T-helper 9 cell (primary cell): ENCODE measurements at places on chromosomes 1 and 21.

DNA sequence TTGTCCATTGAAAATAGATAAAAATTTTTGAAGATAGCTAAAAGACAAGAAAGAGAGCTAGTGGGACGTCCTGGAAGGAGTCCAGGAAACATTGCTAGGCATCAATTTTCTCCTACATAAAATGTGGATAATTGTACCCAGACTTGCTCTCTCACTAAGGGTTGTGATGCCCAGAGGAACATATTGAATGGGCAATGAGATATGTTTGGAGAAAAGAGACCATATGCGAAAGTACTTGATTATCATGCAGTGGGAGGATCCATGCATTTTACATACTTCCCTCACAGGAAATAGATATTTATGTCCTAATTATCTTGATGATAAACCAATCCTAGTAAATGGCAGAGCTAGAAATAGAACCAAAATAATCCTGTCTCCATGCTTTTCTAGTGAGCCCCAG lies 108.4 kb upstream of the TNR start:
- no peak for DNase-seq

DNA sequence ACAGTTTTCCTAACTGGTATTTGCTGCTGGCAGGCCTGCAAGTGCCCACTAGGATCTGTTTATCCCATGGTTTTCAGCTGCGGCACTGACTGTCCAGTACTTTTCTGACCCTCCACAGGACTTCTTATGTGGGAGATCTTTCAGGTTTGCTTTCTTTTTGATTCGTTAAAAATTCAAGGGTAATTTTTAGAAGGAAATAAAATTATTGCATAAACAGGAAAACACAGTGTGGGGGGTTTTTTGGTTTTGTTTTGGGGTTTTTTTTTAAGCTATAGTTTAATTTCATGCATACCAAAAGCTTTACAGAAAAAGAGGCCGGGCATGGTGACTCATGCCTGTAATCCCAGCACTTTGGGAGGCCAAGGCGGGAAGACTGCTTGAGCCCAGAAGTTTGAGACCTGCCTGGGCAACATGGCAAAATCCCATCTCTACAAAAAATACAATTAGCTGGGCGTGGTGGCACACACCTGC lies 3.6 kb downstream of the NIBAN1 start:
- DNase-seq: no peak

GRCh38 chr21:44708866-44709425 lies 2.4 kb downstream of the TSPEAR start:
- no peak for DNase-seq

- no peak for DNase-seq
Observed at GRCh38 chr21:31201548-31201947, 142.5 kb downstream of the TIAM1 start.

- no peak for DNase-seq
Observed at GRCh38 chr1:198160222-198160621, 3.4 kb downstream of the NEK7 start.
